ENCODE measurements at places on chromosomes 1 and 21.

GRCh38 chr1:164748253-164748899, 189.4 kb downstream of the PBX1 start:
- peak; percentile 88 for DNase-seq

DNA sequence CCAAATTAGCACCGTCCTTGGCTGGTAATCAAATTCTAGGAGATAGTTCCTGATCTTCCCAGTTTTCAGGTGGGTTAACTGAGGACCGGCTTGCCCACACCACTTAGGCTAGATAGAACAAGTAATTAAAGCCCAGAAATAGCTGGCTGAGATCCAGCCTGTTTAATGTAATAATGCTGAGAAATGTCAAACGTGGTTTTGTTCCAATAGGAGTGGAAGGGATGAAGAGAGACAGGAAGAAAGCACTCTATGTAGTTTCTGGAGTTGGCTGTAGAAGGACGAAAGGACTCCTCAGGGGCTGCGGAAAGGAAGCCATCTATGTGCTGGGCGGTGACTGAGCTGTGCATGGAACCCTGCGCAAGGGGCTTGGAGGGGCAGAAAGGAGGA, 18.6 kb downstream of the NAV1 start:
- peak; percentile 55 for DNase-seq

GRCh38 chr1:201025571-201026002, 2.1 kb upstream of the KIF21B start:
- DNase-seq: peak; percentile 72

DNA sequence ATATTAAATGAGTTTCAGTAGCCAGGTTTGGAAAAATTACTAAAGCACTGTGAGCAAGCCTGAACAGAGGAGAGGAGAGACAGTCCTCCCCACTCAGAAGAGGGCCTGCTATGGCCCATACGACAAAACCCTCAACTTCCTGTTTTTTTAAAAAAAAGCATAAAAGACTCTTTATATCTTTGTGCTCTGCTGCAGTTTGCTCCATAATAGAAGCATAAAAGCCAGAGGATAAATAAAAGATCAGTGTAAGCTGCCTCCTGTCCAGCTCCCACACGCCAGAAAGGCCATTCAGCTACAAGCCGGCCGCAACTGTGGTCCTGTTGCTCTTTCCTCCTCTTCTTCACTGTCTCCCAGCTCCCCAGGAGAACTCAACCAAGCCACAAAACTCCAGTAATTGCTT, 37.8 kb downstream of the NID1 start:
- DNase-seq: no peak

GRCh38 chr1:100543640-100544039, 5.7 kb downstream of the GPR88 start:
- no peak for DNase-seq

DNA sequence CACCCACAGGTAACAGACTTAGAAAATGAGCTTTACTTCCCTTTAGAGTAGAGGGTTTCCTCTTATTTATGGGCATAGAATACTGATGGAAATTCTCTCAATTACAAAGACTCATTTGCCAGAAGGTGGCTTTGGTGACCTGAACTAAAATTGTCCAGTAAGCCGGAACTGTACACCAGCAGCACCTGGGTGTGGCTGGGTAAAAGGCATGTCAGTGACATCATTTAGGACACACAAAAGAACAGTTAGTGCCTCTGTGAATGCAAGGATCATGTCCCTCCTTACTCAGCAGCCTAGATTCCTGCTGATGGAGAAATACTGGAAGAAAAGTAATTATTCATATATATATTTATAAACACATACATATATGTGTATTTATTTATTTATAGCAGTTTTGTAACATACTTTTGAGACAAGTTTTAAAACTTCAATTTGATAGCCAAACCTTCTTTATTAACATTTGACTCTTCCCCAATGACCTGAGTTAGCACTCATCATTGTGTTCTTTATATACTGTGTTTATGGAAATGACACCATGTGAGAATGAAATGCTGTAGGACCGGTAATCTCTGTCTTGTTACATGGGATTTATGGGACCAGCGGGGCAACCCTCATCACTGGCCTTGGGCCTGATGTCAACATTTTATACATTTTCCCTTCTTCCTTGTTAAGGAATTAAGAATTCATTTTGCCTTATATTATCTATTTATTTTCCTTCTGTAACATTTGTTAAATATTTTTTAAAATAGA, 274.4 kb downstream of the BRINP2 start:
- no peak for DNase-seq

GRCh38 chr1:158126425-158126824, 54.3 kb upstream of the CD1D start:
- no peak for DNase-seq

GRCh38 chr1:210262897-210263272, 30.3 kb downstream of the SERTAD4 start:
- peak; percentile 38 for DNase-seq

GRCh38 chr1:17393230-17393629, 21.2 kb downstream of the PADI6 start:
- no peak for DNase-seq
